Neural crest cell (in vitro differentiated cells): ENCODE measurements at places on chromosomes 13 and 19.
A peak's percentile ranks its signal among the peaks of the same experiment; 100 is the strongest.

DNA sequence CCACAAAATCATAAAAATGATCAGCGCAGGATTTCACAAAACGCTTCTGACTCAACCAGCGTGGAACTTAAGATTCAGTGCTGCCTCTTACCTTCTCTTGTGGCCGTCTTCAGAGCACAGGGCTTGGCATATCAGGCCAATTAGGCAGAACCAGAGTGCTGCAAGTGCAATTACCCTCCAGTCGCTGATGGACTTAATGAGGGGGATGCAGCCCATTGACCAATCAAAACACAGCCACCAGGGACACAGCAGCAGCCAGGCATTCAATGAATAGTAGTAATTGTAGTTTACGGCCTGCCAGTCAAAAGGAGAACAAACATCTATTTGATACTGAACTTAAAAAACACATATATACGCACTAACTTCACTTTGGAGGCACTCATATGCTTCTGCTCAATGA lies 38.2 kb downstream of the TMTC4 start:
- DNase-seq: no peak

DNA sequence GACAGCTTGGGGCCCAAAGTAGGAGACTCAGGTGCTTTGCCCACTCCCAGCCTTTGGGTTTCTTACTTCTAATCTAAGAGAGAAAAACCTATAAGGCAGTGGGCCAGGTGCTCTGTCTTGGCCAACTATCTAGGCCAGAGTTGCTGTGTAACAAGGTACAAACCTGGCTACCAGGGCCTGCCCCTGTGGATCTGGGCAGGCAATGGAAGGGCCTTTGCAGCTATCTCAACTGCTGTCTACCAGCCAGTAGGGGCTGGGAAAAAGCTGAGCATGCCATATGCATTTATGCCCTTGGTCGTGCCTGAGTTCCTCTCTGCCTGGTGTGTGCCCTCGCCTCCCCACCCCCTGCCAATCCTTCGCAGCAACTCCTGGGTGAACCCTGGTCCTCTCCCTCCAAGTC lies 16.7 kb upstream of the SERPINE3 start:
- DNase-seq: no peak

- no peak for DNase-seq
Measured at GRCh38 chr13:76035711-76036110, 399.6 kb downstream of the LMO7 start.

DNA sequence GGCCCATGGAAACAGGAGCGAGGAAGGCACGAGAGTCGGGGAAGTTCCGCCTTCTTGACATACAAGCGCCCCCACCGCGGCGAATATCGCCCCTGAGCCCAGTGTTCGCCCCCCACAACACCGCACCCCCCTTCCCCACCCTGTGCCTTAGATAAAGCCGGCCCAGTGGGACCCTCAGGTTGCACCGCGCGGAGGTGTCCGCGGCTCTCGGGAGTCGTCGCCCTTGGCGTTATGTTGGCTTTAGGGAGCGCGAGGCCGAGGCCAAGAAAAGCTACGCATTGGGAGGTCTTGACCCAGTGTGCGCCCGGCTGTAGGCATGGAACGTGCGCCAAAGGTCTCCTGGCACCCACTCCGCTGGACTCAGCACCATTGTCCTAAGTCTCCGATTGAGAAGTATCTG lies 603 bp upstream of the ZNF132 start:
- DNase-seq: no peak

DNA sequence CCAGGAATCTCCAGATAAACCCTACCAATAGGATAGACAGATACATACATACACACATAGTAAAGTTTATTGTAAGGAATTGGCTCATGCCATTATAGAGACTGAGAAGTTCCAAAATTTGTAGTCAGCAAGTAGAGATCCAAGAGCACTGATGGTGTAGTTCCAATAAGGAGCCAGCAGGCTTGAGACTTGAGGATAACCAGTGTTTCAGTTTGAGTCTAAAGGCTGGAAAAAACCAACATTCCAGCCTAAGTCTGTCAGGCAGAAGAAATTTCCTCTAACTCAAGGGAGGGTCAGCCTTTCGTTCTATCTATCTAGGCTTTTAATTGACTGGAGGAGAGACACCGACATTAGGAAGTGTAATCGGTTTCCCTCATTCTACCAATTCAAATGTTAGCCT lies 110.2 kb upstream of the TSHZ3 start:
- no peak for DNase-seq

GRCh38 chr13:28805193-28805819 lies 14.8 kb upstream of the MTUS2 start:
- DNase-seq: peak; percentile 53
